ENCODE measurements at places on chromosomes 2 and 18.

DNA sequence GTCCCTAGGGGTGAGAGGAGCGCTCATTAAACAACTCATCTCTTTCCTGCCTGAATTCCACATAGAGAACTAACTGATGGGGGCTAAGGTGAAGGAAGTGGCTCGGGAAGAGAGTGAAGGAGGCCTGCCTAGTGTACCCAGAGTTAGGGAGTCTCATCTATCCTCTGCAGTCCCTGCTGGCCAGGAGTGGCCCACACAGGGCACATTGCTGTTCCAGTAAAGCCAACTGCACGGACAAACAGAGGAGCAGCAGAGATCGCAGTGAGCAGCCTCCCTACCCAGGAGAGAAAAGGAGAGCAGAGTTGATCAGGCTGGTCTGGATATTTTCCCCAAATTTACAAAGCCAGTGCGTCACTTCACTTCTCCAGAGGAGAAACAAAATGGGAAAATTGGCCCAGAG, 16.9 kb upstream of the FN1 start:
- no peak for DNase-seq

GRCh38 chr2:113698892-113699447, 57.5 kb downstream of the SLC35F5 start:
- no peak for DNase-seq

GRCh38 chr18:25349131-25349925, 2.6 kb downstream of the ZNF521 start:
- no peak for DNase-seq

- DNase-seq = peak; percentile 55
Observed at GRCh38 chr2:207768168-207768865, 1.4 kb downstream of the FZD5 start.

- no peak for DNase-seq
Observed at GRCh38 chr2:238847419-238847801, 475 bp upstream of the TWIST2 start.

- no peak for DNase-seq
Observed at GRCh38 chr2:178287652-178288344, 93.5 kb downstream of the OSBPL6 start.

- DNase-seq = no peak
Observed at GRCh38 chr2:34851804-34852203, 1252.7 kb upstream of the FAM98A start.

- DNase-seq = no peak
Observed at GRCh38 chr2:155747531-155747930, 585.0 kb downstream of the NR4A2 start.

DNA sequence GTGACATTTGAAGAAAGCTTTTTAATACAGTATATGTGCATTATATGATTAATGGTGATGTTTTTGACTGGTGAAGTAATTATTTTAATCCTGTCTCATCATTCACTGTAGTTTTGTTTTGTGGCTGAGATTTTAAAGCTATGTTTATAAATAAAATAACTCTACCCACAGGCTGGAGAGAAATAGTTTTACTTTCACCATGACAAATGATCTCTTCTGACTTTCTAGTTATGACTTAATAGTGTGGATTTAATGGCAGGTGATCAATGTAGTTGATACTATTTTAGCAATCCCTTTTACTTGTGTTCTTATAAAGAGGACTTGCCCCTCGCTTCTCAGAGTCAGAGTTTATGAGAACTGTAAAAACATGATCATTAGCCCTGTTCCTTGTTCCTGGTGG, 289.5 kb upstream of the SIX3 start:
- DNase-seq = no peak

DNA sequence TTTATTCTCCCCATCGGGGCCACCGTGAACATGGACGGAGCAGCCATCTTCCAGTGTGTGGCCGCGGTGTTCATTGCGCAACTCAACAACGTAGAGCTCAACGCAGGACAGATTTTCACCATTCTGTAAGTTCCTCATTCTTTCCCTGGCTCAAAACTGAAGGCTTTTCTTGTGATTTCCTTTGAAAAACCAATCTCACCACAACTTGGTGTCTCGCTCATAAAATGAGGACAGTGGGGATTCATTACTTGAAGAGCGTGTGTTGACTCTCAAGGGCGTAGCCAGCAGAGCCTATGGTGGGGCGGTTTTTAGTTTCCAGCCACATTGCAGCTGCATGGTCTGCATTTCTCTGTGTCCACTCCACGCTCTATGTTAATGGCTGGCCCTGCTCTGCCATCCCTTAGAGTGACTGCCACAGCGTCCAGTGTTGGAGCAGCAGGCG, 29.0 kb downstream of the SLC1A4 start:
- DNase-seq = no peak

GRCh38 chr2:62727876-62728566, 22.5 kb downstream of the EHBP1 start:
- DNase-seq = no peak

GRCh38 chr2:217941339-217941738, 61.5 kb downstream of the TNS1 start:
- no peak for DNase-seq

DNA sequence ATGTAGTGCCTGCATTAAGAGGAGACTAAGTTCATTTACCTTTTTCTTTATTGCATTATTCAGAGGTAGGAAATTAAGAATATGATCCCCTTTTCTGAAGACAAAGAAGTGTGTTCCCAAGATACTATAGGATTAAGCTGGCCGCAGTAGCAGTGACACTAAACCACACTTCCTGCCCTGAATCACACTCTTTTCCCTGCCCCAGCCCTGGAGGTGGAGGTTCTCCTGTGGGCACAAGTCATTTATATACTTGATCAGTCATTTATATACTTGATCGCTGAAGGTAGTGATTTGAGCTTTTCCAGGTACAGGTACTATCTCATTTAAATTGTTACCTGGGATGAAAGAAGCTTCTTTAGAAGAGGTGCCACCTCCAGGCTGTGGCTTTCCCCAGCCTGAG, 78.6 kb downstream of the ARMC9 start:
- DNase-seq = no peak

- no peak for DNase-seq
Observed at GRCh38 chr18:66046032-66046602, 295.3 kb downstream of the CDH7 start.

- no peak for DNase-seq
Observed at GRCh38 chr2:125397535-125398251, 1258.3 kb upstream of the GYPC start.

GRCh38 chr2:102063941-102064678, 72.3 kb downstream of the IL1R2 start:
- DNase-seq = peak; percentile 96

DNA sequence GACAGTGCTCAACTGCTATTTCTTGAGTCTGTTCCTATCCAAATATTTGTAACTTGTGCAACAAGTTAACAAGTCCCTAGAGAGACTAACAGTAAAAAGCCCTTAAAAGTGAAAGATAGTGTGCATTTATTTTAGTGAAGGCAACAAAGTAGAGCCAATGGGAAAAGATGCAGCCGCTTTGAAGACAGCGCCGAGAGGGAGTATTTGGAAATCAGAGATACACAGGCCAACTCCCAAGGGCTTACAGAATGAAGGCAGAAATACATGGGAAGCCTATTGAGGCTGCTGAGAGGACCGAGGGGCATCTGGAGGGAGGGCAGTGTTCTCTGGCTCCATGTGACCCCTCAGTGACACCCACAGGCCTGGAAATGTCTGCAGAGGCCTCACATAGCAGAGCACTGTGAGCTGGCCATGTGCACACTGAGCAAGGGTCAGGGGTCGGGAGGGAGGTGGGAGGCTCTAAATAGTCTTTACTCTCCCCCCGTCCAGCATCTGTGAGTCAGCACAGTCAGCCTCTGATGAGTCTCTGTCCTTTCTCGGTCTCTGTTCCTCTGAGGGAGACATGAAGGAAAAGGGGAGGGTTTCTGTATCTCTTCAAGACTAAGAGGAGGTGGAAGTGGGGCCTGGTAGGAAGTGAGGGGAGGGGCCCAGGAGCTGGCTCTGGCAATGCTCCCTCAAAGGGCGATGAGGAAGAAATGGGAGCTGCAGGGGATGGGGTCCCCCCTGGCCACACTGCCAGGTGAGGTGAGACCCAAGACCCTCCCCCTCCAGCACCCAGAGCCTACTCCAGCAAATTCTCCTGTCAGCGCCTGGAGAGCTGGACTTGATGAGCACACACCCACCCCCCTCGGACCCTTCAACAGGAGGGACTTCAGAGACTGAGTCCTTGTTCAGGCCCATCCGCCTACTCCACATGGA, 133.6 kb downstream of the SP3 start:
- DNase-seq = no peak

GRCh38 chr2:240896871-240897692, 1.1 kb upstream of the MAB21L4 start:
- DNase-seq = no peak

GRCh38 chr2:42223855-42224268, 54.7 kb downstream of the EML4 start:
- DNase-seq = no peak

- DNase-seq = no peak
Observed at GRCh38 chr2:237577458-237577857, 11.1 kb downstream of the PRLH start.

- DNase-seq = no peak
Observed at GRCh38 chr2:176685908-176686307, 416.7 kb downstream of the MTX2 start.

DNA sequence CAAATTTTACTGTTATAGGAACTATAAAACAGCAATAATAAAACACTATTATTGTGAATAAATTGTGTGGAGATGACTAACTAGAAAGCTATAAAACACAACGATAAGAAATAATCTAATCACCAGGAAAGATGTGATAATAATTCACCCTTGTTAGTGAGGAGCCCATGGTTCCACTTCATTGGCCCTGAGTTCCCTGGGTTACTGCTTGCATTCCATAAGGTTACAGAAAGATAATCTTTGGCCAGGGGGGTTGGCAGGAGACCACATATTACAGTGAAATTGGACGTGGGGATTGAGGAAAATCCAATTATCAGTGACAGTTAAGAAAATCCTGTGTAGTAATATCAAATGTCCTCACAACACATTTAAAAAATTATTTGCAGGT, 2.5 kb upstream of the CPO start:
- no peak for DNase-seq

- no peak for DNase-seq
Observed at GRCh38 chr2:2048461-2048860, 282.6 kb downstream of the MYT1L start.

DNA sequence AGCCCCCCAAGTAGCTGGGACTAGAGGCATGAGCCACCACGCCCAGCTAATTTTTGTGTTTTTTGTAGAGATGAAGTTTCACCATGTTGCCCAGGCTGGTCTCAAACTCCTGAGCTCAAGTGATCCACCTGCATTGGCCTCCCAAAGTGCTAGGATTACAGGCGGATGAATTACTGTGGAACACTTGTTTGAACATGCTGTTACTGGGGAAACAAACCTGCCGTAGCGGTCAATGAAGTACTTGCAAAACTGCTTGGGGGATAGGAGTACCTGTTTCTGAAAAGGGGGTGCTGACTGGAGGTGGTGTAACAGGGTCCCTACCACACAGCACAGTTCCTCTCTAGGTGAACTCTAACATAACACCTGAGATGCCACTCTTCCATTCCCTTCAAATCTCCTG, 5.9 kb upstream of the IMPACT start:
- DNase-seq = no peak

DNA sequence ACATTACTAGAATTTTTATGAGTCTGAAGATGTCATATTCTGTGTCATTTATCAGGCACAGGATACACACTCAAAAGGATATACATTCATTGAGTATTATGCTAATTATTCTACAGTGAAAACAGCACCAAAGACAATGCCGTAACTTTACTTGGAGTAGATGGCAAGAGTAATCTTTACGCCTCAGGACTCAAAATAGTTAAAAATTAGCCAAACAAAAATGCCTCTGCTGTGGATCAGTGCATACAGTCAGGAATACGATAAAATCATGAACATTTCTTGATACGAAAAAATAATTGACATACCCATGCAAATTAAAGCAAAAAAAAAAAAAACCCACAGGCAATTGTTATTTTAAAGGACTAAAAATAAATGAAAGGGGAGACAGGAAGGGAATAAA, 129.7 kb downstream of the NETO1 start:
- DNase-seq = no peak

- DNase-seq = no peak
Observed at GRCh38 chr2:50885948-50886347, 146.0 kb downstream of the NRXN1 start.

- DNase-seq = no peak
Observed at GRCh38 chr18:58605027-58606020, 23.6 kb downstream of the ALPK2 start.

- no peak for DNase-seq
Observed at GRCh38 chr18:70154591-70155194, 50.8 kb downstream of the RTTN start.

- no peak for DNase-seq
Observed at GRCh38 chr2:152390837-152391236, 55.9 kb downstream of the FMNL2 start.

GRCh38 chr2:216404010-216404618, 8.2 kb upstream of the SMARCAL1 start:
- DNase-seq = peak; percentile 55

GRCh38 chr2:23270810-23271209, 114.2 kb upstream of the KLHL29 start:
- no peak for DNase-seq

DNA sequence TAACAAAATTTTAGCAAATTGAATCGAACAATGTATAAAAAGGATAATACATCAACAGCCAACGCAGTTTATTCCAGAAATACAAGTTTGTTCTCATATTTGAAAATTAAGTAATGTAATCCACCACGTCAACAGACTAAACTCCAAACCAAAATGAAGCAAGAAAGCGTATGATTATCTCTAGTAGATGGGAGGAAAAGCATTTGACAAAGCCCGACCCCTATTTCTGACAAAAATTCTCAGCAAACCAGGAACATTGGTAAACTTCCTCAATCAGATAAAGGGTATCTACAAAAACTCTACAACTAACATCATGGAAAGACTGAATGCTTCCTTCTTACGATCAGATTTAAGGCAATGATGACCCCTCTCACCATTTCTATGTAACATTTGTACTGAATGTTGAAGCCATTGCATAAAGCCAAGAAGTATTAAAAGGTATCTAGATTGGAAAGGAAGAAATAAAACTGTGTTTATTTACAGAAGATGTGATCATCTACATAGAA, 34.3 kb upstream of the MYCN start:
- no peak for DNase-seq

DNA sequence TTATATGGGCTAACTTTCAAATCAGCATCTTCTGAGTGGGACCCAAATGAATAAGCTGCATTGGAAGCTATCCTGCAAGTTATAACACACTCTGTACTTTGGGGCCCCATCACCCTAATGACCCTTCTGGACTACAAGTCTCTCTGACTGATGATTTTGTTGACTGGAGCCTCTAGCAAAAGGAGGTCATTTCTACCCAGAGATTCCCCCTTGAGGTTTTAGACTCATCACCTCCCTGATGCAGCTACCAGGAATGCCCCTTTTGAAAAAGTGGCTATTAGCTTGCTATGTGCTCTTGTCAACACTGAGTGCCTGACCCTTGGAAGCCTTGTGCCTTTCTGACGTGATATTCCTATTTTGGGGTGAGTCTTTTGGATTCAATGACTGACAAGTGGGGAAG, 54.5 kb upstream of the NEMP2 start:
- no peak for DNase-seq

Measured in hematopoietic multipotent progenitor cell treated with erythropoietin and hydrocortisone succinate and interleukin-3 and kit ligand, for 15 days (in vitro differentiated cells).